ENCODE measurements at places on chromosomes 1 and 21. TPM values are rescaled to one million over a fixed set of nuclear protein-coding genes. Genes with fewer than 3 reads are reported as not detected.
A peak's percentile ranks its signal among the peaks of the same experiment; 100 is the strongest.

DNA sequence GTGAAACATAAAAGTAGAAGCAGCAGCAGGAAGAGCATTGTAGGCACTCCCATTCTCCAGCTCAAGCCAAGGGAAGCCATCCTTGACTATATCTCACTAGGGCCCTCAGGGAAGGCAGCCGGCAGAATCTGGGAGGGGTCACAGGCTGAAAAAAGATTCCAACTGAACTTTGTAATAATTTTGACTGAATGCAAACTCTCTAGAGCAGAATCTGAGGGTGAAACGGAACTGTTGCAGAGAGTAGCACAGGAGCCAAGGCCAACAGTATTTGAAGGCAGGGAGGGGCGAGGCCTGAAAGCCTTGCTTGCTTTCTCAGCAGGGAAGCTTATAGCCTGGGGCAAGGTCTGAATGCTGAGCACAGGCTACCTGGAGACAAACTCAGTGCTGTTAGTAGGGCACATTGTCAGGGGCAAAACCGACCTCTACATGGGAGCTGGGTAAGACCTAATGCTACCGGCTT, 180.6 kb downstream of the COL24A1 start:
- DNase-seq: peak; percentile 2

GRCh38 chr1:220928320-220928719, 49.1 kb downstream of the HLX start:
- no peak for DNase-seq

GRCh38 chr1:96643519-96643918, 78.1 kb upstream of the PTBP2 start:
- no peak for DNase-seq

DNA sequence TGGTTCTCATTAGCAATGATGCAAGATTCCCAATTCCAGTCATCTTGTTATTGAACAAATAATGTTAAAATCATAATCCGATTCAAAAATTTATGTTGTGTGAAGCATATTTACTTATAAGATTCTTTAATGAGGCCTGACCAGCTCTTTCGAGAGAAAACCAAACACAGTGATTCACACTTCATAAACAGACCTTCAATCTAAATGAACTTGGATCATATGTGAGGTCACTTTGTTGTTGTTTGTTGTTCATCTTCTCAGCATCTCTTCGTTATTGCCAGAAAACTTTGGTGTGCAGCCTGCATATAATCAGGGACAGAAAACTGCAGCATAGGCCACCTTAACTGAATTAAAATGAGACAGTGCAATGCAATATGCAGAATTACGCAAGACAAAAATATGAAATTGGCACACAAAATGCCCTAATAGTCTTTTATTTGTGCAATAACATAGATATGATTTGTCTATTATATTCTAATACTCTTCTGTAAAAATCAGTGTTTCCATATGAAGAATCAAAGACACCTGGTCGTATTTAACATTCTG, 30.1 kb downstream of the NCAM2 start:
- no peak for DNase-seq

GRCh38 chr1:101645810-101646209, 350.9 kb downstream of the OLFM3 start:
- no peak for DNase-seq

DNA sequence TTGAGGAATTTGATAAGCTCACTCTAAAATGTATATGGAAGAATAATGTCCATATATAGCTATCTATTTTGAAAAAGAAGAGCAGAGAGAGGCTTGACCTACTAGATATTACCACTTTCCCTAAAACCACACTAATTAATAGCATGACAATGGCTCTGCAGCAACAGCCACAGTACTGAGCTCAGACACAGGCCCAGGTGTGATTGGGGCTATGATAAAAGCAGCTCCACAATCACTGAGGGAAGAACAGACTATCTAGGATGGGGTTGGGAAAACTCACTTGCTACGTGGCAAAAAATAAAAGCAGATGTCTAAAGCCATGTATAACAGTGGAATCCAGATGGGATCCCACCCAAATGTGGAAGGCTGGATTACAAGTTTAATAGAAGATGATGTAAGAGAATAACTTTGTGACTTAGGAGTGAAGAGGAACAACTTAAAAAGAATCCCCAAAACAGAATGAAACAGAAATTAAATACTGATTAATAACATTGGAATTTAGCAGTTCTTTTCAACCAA, 80.8 kb upstream of the RAB4A start:
- DNase-seq: no peak

- no peak for DNase-seq
Observed at GRCh38 chr1:43639976-43640794, 9.8 kb upstream of the KDM4A start.

DNA sequence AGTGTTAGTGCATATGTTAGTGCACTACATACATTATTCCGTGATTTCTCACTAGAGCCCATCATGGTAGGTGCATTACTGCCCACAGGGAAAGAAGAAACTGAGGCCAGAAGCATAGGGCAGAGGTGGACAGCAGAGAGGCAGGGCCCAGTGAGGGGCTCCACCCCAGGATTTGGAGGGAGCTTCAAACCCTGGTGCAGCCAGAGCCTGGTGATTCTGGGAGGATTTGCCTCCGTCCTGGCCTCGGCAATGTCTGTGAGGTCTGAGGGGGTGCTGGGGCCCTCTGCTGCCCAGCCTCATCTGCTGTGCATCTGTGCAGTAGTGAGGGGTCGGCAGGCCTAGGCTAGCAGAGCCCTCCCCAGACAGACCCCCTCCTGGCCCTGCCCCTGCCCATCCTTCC, 22.8 kb downstream of the PPFIA4 start:
- peak; percentile 79 for DNase-seq

GRCh38 chr1:239006276-239006675, 380.1 kb upstream of the CHRM3 start:
- no peak for DNase-seq

GRCh38 chr1:3847081-3847480, 9.9 kb downstream of the CEP104 start:
- no peak for DNase-seq

GRCh38 chr1:8024329-8024728, 1.8 kb downstream of the ERRFI1 start:
- DNase-seq: no peak

DNA sequence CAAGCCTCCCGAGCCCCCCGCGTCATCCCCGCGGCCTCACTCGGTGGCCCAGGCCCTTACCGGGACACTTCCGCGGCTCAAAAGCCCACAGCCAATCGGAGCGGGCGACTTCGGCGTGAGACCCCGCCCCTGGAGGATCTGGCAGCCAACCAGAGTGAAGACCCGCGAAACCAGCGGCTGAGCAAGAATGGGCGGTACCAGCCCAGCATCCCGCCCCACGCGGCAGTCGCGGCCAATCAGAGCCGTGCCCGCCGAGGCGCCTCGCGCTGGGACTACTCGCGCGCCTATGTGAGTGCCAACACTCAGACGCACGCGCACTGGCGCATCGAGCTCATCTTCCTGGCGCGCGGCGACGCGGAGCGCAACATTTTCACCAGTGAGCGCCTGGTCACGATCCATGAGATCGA, 22.5 kb downstream of the DISP3 start:
- peak; percentile 71 for DNase-seq

The PRAMEF1 gene
- not detected for total RNA-seq

The LCE1D gene
- total RNA-seq: not detected
